ENCODE measurements at places on chromosomes 1 and 21.

DNA sequence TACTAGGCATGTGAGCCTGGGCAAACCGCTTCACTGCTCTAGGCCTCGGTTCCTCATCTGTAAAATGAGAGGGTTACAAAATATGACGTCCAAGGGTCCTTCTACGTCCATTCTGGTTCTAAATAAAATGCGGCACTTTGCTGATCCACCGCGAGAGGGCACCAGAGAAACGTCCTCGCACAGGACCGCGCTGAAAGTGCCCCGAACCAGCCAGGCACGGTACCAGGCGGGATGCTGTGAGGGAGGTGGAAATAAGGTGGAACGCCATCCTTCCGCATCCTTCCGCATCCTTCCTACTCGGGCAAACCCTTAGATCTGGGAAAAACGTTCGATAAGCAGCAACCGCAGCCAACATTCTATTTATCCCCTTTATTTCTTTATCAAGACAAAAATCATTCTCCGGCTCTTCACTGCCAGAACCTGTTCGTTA, 60.3 kb upstream of the KRTAP19-8 start:
- peak; percentile 61 for DNase-seq

DNA sequence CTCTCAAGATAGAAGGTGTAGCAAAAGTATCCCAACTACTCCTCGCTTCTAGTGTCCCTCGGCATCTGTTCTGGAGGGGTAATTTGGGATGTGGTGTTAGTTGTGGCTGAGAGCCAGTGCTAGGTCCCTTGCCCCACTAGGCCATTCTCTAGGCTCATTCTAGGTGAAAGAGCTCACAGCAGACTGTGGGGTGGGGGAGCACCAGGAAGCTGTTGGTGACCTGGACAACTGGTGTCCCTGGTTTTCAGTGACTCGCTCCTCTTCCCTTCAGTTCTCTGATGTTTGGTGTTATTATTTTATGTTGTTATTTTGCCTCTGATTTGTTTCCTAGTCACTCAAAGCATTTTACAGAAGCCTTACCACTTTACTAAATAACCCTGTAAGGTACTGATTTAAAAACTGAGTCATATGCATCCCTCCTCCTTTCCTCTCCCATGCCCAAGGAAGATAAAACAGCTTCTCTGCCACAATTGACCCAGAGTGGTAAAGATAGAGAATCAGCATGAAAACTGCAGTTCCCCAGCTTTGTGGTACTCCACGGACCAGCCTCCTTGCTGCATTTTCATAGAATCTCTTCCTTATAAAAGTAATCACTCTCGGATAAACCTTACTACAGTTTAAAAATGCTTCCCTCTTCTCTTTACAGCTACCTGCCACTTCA, 14.1 kb downstream of the DYRK3 start:
- DNase-seq: no peak

DNA sequence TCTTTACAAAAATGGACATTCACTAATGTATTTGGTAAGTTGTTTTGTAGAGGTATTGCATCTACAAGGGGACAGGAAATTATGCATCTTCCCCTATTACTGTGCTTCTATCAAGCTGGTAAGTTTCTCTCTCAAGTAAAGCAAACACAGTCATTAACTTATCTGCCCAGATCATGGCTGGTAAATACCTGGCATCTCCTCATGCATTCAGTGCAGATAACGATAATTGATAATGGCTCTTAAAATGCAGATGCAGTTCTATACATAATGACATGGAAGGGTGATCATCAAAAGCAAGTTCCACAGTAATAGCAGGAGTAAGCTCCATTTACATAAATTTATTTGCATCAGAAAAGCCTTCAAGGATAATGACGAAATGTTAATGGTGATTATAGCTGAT, 122.4 kb downstream of the SIPA1L2 start:
- DNase-seq: no peak

GRCh38 chr1:171902527-171902926, 61.2 kb downstream of the DNM3 start:
- no peak for DNase-seq

GRCh38 chr1:35930593-35931445, at the start of gene AGO3:
Gene AGO3, plus strand, starts transcription at chr1:35931105. Its CDS starts 322 bp downstream, at chr1:35931427.
- DNase-seq: peak; percentile 86

GRCh38 chr1:156738407-156738806, 2.5 kb downstream of the MRPL24 start:
- DNase-seq: no peak

DNA sequence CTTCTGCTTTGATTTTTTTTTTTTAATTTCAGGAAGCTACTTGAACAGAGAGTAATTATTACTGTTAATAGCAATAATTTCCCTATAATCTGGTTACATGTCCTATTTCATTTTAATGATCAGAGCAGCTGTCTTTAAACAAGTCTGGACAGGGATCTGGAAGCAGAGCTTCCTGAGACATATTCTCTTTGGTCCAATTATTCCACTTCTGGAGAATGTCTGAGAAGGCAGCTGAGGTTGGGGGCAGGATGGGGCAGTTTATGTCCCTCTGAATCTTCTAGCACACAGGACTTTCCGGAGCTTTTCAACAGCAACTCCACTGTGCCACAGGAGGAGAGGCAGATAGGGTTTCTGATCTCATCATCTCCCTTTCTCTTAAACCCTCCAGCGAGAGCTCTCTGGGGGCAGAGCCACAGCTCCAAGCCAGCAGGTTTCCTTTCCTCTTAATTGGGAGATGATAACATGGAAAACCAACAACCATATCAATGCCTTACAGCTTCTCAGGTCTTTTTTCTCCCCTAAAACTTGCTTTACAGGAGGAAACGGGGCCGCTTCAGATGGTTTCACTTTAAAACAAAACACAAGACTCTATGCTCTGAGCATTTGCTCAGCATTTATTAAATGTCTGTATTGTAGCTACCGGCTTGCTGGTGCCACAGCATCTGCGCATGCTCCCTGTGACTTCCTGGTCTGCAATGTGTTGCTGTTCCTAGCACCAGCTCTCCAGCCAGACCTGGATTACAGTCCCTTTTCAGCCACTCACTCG, 425.7 kb upstream of the USP24 start:
- DNase-seq: peak; percentile 21

GRCh38 chr1:40395190-40396175, 22.0 kb downstream of the SMAP2 start:
- DNase-seq: no peak

- DNase-seq: no peak
Measured at GRCh38 chr21:44956356-44957046, 16.7 kb downstream of the SLX9 start.
